WTC11 (cell line): ENCODE measurements at places on chromosomes 4 and X.

- peaks cover 27% of the 10 kb centered on the region for H3K36me3 ChIP-seq
- H3K27me3 ChIP-seq, result peaks cover 5% of the 10 kb centered on the region; the same call in 1 of the 2 replicates
- peaks cover 13% of the 10 kb centered on the region for H3K4me1 ChIP-seq
- H3K4me3 ChIP-seq, result no peak overlapping the region
Observed at GRCh38 chr4:185238215-185238681, 28.9 kb downstream of the SNX25 start.

GRCh38 chr4:7863911-7864681, 75.6 kb downstream of the AFAP1 start:
- peaks cover 60% of the 10 kb centered on the region for H3K4me1 ChIP-seq
- no peak for DNase-seq
- H3K27me3 ChIP-seq, result no peaks in the 10 kb centered on the region
- H3K27ac ChIP-seq, result peak overlapping the region; percentile 64
- H3K4me3 ChIP-seq, result no peak overlapping the region

GRCh38 chr4:89268679-89269078, 38.9 kb downstream of the GPRIN3 start:
- H3K27ac ChIP-seq, result no peak overlapping the region
- no peak overlapping the region for H3K4me3 ChIP-seq
- no peaks in the 10 kb centered on the region for H3K36me3 ChIP-seq
- no peak for DNase-seq

DNA sequence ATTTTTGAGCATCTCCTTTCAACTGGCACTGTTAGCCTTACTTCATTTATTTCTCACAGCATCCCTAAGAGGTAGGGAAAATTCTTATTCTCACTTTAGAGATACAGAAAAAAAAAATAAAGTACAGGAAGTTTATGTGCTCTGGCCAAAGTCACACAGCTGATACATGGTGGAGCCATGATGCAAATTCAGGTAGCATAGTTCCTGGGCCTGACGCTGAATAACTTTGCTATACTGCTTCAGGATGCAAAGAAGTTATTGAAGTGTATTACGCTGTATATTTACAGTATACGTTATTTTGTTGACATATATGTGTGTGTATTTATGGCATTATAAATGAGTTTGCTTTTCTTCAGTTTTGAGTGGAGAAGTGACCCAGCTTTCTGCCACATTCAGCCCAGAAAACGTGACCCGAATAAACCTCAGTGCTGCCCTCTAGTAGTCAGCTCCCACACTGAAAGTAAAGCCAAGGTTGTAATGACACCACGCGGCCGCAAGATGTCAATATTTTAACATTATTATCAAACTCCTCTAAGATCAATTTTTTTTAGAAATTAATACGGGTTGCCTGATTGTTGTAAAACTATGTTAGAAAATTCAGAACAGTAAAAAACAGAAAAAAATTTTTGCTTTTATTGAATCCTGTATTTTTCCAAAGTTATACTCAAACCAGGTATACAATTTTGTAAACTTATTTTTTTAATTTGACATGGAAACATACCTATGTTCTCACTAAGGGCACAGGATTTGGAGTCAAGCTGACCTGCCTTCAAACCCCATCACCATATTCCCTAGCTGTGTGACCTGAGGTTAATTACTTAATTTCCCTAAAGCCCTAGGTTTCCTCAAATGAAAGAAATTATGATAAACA, 3.8 kb upstream of the GUCY2F start:
- no peaks in the 10 kb centered on the region for H3K27me3 ChIP-seq
- no peak overlapping the region for H3K4me3 ChIP-seq
- no peaks in the 10 kb centered on the region for H3K4me1 ChIP-seq
- no peaks in the 10 kb centered on the region for H3K36me3 ChIP-seq
- peak; percentile 33 for DNase-seq

- DNase-seq, result peak; percentile 50
- H3K36me3 ChIP-seq, result peaks cover 33% of the 10 kb centered on the region
- H3K27ac ChIP-seq, result peak overlapping the region; percentile 96
- peaks cover 26% of the 10 kb centered on the region for H3K4me1 ChIP-seq
Observed at GRCh38 chr4:1720163-1720983, 750 bp downstream of the TMEM129 start.
